Left cardiac atrium (tissue), 4 donors: ENCODE measurements at places on chromosomes 13 and 19. TPM values are rescaled to one million over a fixed set of nuclear protein-coding genes. Genes with fewer than 3 reads are reported as not detected.

DNA sequence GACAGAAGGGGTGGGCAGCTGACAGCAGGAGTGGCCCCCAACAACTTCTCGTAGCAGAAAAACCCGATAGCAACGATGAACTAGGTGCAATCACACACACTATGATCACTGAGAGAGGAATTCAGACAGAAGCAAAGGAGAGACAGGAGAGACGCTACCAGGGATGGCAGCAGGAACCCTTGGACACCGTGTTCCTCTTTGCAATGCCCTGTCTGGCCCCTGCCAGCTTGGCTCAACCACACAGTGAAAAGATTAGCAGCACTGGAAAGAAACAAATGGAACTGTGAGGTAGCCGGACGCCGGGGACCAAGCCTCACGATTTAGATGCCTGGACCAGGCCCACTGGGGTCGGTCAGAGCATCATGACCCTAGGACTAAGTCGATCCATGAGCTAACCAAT, 23.6 kb downstream of the DCAF15 start:
- DNase-seq, result no peak

- DNase-seq, result no peak
Measured at GRCh38 chr13:81927347-81927746, 1586.4 kb upstream of the SPRY2 start.

LGI4 gene
- 17.9 TPM for total RNA-seq

ZNF468 gene
- total RNA-seq, result 8.5 TPM

DNA sequence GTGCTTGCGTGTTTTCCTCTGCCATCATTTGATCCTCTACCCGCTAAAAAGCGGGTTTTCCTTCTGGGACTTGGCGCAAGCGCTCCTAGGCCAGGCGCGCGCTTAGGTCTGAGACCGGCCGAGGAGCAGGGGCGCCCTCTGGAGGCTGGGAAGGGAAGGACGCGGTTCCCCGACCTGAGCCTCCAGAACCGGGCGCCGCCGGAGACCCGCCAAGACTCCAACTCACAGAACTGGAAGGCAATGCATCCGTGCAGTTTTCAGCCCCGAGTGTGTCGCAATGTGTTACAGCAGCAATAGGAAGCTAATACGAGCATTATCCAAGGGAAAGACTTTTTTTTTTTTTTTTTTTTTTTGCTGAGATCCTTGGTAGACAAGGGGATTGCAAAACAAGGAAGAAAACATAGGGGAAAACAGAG, 190.9 kb downstream of the COL4A1 start:
- peak; percentile 74 for DNase-seq

RUBCNL gene
- 1.6 TPM for total RNA-seq

ABCC4 gene
- 4.4 TPM for total RNA-seq

CYP2F1 gene
- not detected for total RNA-seq

GRCh38 chr19:36488846-36489117, 579 bp downstream of the ZNF566 start:
- peak; percentile 28 for DNase-seq

- DNase-seq, result no peak
Measured at GRCh38 chr13:39129213-39129612, 91.0 kb downstream of the NHLRC3 start.

DNA sequence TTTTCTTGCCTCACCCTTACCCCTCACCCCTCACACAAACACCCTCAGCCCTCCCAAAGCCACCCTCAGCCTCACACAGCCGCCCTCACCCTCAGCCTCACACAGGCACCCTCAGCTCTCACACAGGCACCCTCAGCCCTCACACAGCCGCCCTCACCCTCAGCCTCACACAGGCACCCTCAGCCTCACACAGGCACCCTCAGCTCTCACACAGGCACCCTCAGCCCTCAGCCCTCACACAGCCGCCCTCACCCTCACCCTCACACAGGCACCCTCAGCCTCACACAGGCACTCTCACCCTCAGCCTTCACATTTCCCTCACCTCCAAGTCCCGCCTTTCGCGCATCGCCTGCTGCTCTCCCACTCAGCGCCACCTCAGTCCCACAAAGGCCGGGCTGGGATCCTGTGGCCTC, 287 bp upstream of the ZSCAN22 start:
- no peak for DNase-seq

FAM124A gene
- total RNA-seq, result 10.0 TPM

DNA sequence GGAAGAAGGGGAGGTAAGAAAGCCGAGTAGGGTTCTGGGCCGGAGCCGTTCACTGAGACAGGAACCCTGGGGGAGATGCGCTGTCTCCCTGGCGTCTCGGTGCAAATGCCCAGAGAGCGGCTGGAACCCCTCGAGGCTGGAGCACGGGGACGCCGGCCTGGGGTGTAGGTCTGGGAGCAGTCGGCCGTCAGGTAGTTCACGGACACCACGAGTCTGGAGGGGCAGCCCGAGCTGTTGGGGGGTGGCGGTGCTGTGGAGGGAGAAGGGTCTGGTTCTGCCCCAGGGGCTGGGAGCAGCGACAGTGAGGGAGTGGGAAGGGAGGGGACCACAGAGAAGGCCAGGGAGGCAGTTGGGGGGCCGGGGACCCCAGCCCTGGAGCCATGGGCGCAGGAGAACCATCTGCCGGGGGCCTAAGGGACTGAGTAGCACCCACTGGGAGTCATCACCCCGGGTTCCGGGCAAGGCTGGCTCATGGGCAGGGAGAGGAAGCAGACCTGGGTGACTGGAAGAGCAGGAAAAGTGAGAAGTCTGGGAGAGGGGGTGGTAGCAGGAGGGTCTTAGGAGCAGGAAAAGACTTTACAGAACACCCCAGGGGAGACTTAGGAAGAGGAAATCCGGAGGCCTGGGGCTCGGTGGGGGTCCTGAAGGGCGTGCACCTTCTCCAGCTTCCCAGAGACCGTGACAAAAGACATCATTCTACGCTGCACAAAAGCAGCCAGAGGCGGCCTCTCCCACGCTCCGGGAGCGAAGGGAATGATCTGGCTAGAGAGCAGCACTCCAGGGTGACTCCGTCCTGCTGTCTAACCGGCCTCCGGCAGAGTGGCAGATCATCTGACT, 173.1 kb upstream of the SOX1 start:
- DNase-seq, result no peak

DNA sequence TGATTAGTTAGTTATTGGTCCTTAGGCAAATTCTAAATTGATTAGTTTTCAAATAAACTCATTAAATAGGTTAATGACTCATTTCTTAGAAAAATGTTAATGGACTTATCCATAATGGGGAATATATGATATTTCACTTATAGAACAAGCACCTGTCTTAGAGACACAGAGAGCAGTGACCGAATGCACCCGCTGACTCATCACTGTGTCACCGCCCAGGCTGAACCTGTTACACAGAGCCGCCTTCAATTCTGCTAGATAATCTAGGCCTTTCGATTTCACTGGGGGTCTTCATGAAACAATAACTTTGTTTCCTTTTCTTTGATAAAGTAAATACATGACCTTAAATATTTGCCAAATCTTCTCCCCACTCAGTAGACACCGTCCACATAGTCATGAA, 13.1 kb downstream of the IRS2 start:
- no peak for DNase-seq

DNA sequence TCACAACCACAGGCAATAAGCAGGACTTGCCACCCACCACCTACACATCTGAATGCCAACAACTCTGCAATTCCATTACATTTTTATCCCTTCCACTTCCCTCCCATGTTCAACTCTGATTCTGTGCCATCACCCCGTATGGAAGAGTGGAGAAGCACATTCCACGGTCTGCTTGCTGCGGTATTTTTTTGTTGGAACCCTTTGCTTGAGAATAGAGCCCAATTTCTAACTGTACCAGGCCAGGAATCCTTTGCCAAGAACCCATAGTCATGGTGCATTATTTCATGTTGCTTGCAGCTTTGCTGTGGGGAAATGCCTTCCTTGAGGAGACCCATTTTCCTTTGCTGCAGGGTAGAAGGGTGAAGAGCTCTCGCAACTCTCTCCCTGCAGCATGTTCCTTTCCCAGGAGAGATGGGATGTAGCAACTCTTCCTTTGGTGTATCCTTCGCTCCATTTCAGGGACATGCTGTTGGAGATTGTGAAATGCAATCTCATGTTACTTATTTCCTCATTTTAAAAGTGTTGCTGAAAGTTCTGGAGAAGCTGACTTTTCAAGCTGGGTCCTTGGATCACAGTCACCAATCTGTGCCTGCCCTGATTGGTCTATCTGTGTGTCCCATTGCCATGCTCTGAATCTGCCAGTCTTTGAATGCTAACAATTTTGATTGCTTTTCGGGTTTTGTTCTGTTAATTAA, 69.8 kb upstream of the STARD13 start:
- no peak for DNase-seq

DNA sequence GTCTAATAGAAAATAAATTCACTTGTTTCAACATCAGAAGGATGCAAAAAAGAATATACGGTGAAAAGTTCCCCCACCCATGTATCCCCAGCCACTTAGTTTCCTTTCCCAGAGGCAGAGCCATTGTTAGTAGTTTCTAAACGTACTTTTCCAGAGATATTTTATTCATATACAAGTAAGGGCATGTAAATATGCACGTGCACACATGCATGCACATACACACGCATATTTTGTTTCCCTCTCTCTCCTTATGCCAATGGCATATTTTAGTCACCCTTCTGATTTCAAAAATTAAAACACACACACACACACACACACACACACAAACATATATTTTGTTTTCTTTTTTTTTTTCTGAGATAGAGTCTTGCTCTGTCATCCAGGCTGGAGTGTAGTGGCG, 147.4 kb downstream of the PDS5B start:
- DNase-seq, result no peak

GRCh38 chr13:109256866-109257760, 529.3 kb downstream of the IRS2 start:
- no peak for DNase-seq

SERP2 gene
- 14.6 TPM for total RNA-seq

FGF14 gene
- total RNA-seq, result 1.3 TPM

C13orf46 gene
- total RNA-seq, result 0.65 TPM

DNA sequence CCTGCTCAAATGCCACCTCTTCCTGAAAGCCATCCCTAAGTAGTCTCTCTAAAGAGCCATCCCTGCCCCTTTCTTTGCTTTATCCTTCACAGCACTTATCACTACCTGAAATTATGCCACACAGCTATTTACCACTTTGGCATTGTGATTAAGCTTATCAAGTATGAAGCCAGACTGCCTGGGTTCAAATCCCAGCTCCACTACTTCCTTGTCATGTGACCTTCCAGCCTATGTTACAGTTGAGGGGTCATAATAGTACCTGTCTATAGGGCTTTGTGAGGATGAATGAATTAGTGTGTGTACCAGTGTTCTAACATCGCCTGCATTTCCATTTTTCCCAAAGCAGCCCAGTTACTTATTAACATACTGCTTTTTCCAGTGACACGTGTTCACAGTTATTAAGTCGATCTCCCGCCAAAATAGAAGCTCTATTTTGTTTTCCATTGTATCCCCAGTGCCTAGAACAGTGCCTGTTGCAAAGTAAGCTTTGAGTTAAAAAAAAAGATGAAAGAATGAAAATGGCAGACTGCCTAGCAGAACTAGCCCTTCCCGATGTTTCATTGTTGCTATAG, 32.8 kb downstream of the ZSWIM9 start:
- no peak for DNase-seq

GRCh38 chr19:18364826-18365528, 21.0 kb upstream of the GDF15 start:
- peak; percentile 75 for DNase-seq

DNA sequence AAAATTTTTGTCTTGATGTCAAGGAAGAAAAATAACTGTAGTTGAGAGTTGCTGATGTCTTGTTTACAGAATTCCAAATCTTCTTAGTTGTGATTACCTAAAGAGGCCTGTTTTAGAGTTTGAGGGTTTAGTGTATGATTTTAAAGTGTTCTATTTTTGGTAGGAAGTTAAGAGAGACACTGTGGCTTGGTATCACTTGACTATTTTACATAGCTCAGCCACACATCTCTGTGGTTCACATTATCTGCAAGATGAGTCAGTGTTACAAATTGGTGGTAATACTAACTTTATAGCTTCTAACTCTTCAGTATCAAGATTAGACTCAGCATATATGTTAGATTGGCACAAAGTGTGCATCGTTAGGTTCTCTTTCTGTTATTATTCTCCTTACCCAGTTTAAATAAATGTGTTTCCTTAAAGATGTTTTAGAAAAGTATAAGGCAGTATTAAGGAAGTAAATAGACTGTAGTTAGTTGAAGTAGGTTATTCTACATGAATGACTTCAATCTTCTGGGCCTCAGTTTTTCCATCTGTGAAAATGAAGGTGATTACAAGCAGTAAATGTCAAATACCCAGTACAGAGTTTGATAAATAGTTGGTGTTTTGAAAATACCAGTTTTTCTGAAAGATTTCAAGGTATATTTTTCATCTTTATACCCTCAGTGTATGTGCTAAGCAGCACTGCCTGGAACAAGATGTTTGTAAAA, 33.4 kb downstream of the COG6 start:
- DNase-seq, result no peak

DNA sequence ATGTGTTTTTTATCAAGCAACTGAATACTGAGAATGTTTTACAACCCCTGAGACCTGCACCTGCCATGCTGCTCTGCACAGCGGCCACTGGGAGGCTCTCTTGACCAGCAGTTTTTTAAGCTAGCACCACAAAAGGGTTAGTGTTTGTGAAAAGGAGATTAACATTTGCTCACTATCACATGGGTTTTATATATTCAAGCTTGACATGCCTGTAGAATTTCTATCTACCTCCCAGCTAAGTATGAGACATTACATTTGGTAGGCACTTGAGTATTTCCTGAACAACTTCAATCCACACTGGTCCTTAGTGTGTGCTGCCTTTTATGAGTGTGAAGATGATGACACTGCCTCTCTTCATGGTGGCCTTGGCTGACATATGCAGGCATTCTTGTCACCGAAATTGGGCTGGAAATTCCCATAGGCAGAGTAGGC, 1238.9 kb downstream of the UQCRFS1 start:
- peak; percentile 27 for DNase-seq

GRCh38 chr13:61770681-61771080, 355.0 kb upstream of the PCDH20 start:
- DNase-seq, result no peak

DNA sequence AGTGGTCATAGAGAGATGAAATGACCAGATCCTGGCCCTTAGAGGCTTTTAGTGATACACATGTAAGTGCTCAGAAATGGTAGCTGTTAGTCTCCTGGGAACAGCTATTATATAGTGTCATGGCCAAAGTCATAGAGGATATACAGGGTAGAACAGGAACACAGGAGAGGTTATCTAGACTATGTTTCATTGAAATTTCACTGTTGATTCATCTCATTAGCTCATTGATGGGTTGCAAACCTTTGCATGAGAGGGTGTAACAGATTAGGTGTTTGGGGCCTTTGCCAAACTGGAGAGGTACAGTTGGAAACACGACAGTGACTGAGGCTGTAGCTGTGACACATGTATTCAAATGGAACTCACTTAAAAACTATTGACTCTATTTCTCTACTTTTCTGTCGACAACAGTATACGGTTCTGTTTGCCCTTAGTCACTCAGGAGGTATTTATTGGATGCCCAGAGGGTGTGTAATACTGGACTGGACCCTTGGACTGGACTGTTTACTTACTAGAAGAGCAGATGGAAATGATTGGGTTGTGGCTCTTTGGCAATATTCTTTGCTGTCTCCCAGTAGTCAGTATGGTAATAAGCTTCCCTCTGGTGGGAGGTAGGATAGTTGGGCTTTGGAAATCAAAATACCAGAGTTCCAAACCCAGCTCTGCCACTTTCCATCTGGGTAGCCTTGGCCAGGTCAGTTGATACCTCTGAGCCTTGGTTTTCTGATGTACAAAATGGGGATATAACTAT, 29.8 kb downstream of the ARHGAP35 start:
- no peak for DNase-seq

- DNase-seq, result no peak
Measured at GRCh38 chr19:36392916-36393673, 14.1 kb upstream of the ZFP14 start.

GRCh38 chr13:110921209-110921608, 6.3 kb upstream of the ANKRD10 start:
- no peak for DNase-seq

- peak; percentile 75 for DNase-seq
Measured at GRCh38 chr19:40365613-40366401, 17.3 kb downstream of the PLD3 start.
